Stimulated activated CD4-positive, alpha-beta T cell treated with anti-CD3 and anti-CD28 coated beads, Interleukin-2, amount 100 ng/mL, for 4 hours (primary cell): ENCODE measurements at places on chromosomes 6 and 20.

DNA sequence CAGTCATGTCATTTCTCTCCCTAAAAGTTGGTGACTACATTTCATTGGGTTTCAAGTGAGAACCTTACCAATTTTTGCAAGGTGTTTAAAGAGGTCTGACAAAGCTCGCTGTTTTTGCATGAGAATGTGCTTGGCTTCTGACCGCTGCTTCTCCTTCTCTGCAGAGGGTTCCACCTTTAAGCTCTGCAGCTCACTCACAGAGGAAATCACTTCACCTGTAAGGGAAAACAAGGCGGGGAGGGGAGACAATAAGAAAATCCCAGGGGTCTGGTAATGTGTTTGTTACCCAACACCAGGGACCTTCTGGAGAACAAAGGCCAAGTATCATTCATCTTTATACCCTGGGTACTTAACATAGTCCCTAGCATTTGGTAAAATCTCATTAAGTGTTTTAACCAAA, 40.0 kb upstream of the LYRM2 start:
- no peak for DNase-seq

- DNase-seq, result no peak
Measured at GRCh38 chr6:9628819-9629218, 786.1 kb downstream of the TFAP2A start.

DNA sequence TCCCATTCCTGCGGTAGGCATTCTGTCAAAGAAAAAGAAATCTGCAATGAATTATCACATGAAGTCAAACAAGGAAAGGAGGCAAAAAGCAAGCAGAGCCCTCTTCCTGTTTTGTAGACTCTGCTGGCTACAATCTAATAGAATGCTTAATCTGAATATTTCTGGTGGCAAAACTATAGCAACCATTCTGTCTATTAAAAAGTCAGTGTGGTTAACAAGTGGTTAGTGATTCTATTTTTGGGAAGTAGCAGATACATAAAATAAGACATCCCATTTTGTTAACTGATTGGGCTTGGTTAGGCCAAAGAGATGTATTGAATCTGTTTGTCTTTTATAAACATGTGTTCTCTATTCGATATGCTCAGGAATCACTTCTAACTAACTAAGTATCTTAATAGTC, 442.3 kb downstream of the CDC5L start:
- no peak for DNase-seq

- no peak for DNase-seq
Measured at GRCh38 chr6:95593025-95593424, 15.7 kb downstream of the MANEA start.

GRCh38 chr6:131015630-131016263, 47.3 kb downstream of the EPB41L2 start:
- DNase-seq, result no peak

- no peak for DNase-seq
Measured at GRCh38 chr6:154510144-154510905, at the start of gene CNKSR3. CNKSR3 (minus strand) TSS chr6:154510685; CDS start chr6:154510114, 571 bp downstream.

GRCh38 chr20:58744836-58745235, 52.2 kb downstream of the NPEPL1 start:
- DNase-seq, result no peak

DNA sequence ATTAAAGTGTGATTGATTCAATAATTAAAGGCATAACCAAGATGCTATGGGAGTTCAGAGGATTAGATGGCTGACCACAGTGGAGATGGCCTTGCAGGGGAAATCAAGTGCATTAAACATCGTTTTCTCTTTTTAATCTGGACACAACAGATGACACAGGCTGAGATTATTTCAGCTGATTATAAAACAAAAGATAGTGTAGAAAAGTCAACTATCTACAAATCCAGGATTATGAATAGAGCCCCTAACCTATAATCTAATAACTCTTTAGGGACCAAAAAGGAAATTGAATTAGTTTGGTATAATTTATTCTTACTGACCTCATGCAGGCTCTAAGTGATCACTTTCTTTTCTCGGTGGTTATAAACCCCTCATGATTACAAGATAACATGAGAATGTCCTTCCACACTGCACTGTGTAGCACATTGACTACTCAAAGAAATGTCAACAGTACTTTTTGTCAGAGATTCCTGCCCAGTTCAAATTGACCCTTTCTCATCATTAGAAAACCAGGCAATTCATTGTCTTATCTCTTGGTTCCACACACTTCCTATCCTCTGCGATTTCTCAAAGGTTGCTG, 122.1 kb downstream of the PKHD1 start:
- no peak for DNase-seq

DNA sequence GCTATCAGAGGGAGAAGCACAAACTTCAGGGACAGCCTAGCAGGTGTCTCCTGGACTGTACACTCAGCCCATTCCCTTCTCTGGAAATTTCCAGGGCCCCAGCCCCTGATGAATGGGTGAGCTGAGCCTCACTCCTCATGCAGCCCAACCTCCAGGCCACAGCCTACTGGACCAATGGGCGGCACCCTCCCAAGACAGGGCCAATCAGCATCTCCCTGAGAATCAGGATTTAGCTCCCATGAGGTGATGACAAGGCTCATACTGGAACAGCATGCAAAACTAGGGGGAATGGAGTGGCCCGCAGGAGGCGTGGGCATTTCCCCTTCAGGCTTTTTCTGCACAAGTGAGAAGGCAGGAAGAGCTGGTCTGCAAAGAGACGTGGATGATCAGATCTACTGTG, 29.0 kb downstream of the NFATC2 start:
- no peak for DNase-seq

GRCh38 chr20:35947489-35947888, 6.8 kb downstream of the SCAND1 start:
- peak; percentile 1 for DNase-seq

GRCh38 chr20:33249456-33249855, 13.7 kb downstream of the BPIFA1 start:
- no peak for DNase-seq

- DNase-seq, result no peak
Measured at GRCh38 chr20:19598117-19598850, 159.8 kb upstream of the RIN2 start.
